ENCODE measurements at places on chromosomes 6 and 20.

DNA sequence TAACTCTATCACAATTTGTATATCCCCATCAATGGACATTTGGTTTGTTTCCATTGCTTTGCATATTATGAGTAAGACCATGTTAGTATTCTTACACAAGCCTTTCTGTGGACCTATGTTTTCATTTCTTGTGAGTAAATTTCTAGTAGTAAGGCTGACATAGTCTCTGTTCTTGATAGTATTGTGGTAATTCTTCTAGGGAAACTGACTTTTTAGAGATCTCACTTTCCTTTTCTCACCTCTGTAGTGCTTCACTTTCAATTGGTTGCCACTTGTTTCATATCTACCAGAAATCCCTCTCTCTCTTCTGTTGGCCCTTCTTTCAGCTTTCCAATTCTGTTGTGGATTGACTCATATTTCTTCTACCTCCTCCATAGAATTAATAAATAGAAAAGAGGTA is 8.5 kb downstream of the ISM1 start:
- DNase-seq: no peak
- no peaks in the 10 kb centered on the region for H3K36me3 ChIP-seq
- H3K27ac ChIP-seq: no peak overlapping the region
- H3K4me1 ChIP-seq: peaks cover 18% of the 10 kb centered on the region
- H3K27me3 ChIP-seq: no peaks in the 10 kb centered on the region

DNA sequence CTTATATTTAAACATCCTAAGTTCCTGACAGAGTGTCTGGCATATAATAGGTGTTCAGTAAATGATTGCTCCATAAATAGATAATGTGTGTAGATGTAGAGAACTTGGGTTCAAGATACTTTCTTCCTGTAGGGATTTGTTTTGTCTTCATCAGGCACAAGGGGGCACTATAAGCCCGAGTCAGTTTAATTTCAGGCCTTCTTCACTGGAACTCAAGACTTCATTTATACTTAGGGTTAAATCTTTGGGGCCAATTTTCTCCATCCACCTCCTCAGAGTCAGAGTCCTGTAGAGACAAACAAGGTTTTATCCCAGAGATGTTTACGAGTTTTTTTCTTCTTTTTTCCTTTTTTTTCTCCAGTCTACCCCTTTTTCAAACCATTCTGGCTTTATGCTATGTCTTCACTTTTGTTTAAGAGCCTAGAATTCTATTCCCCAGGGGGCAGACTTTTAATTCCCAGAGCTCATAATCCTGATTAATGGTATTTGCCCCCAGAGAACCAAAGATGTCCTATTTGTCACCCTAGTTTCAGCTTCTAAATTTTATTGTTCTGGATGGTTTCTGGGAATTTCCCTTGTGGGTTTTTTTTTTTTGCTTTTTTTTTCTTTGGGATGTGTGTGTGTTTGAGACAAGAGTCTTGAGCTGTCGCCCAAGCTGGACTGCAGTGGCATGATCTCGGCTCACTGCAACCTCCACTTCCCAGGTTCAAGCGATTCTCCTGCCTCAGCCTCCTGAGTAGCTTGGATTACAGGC is 88.4 kb downstream of the HFE start:
- peaks cover 17% of the 10 kb centered on the region for H3K4me1 ChIP-seq
- H3K36me3 ChIP-seq: no peaks in the 10 kb centered on the region
- no peak overlapping the region for H3K4me3 ChIP-seq
- no peak overlapping the region for H3K27ac ChIP-seq
- peak; percentile 70 for DNase-seq

DNA sequence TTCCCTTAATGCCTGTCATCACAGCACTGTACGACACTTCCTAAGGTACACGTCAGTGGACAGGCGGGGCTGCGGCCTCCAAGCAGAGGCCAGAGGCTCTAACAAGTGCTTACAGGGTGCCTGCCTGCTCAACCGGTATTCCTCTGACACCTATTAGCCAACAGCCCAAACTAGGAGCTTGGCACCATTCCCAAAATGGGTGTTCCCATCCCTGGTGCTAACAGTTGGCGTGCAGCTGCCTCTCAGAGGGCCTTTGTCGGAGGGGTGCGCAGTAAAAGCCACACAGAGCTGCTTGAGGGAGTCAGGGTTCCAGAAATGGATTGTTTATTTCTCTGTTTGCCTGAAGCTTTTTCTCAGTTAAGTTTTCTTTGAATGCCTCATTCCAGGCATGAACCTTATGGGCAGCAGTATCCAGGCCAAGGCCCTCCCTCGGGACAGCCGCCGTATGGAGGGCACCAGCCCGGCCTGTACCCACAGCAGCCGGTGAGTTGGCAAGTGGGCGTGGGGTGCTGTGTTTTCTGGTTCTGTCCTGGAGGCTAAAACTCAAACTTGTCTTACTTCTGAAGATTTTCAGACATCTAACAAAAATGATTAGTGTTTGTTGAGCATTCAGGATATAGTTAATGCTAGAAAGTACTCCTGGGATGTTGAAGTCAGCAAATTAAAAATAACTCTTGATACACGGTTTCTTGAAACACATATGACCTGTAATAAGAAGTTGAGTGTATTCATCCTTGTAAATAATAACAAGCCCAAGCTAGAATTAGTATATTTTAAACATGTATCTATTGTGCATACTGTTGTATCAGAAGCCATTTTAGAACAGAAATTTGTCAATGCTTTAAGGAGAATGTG is 124.7 kb downstream of the TMEM242 start:
- H3K4me3 ChIP-seq: no peak overlapping the region
- peaks cover 17% of the 10 kb centered on the region for H3K4me1 ChIP-seq
- H3K27ac ChIP-seq: no peak overlapping the region
- H3K27me3 ChIP-seq: no peaks in the 10 kb centered on the region
- H3K36me3 ChIP-seq: peaks cover 68% of the 10 kb centered on the region

DNA sequence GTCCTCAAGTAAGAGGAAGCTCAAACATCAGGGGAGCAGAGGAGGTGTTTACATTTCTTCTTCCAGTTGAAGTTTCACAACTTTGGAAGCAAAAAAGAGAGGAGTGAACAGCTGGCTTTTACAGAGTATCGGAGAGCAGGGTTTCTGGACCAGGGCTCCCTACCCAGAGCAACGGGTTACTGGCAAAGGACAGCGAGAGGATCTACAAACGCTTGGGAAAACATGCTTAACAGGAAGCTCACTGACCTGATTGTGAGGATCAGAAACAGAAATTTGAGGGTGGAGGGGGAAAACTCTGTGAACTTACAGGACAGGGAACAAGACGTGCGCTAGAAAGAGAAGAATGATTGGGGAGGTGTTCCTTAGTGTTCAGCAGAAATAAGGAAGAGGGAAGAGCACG is 85.7 kb upstream of the TAB2 start:
- H3K4me3 ChIP-seq: no peak overlapping the region
- peaks cover 35% of the 10 kb centered on the region for H3K4me1 ChIP-seq
- H3K36me3 ChIP-seq: no peaks in the 10 kb centered on the region
- no peak for DNase-seq
- H3K27ac ChIP-seq: no peak overlapping the region
- no peaks in the 10 kb centered on the region for H3K27me3 ChIP-seq

- peak; percentile 79 for DNase-seq
- peak overlapping the region; percentile 70 for H3K27ac ChIP-seq
- H3K27me3 ChIP-seq: no peaks in the 10 kb centered on the region
- peaks cover 2% of the 10 kb centered on the region for H3K36me3 ChIP-seq
- H3K4me1 ChIP-seq: peaks cover 89% of the 10 kb centered on the region
- peak overlapping the region; percentile 19 for H3K4me3 ChIP-seq
These were observed 108.7 kb downstream of the FYN start for GRCh38 chr6:111764238-111765175.

- H3K4me1 ChIP-seq: no peaks in the 10 kb centered on the region
- H3K27ac ChIP-seq: no peak overlapping the region
- H3K27me3 ChIP-seq: no peaks in the 10 kb centered on the region
These were observed 243.6 kb downstream of the TTLL2 start for GRCh38 chr6:167568407-167569024.

GRCh38 chr20:22274330-22274729 is 310.0 kb downstream of the FOXA2 start:
- H3K4me1 ChIP-seq: no peaks in the 10 kb centered on the region
- no peaks in the 10 kb centered on the region for H3K36me3 ChIP-seq
- H3K27me3 ChIP-seq: no peaks in the 10 kb centered on the region
- H3K4me3 ChIP-seq: no peak overlapping the region
- no peak for DNase-seq
- H3K27ac ChIP-seq: no peak overlapping the region

DNA sequence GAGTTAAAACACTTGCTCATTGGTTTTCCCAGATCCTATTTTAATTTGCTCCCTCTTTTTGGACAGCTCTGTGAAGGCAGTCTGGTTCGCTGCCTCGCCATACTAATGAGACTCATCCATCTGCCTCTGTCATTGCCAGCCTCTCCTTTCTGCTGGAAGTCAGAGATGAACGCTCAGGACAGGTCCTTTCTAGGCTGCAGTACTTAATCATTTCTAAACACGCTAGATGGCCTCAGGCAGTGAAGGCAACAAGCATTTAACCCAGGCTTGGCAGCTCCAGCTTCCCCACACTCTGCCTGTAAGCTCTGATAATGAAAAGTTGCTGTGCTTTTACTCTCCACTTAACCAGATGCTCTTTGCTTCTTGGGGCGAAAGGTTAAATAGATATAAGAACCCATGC is 286.7 kb upstream of the POU3F2 start:
- no peaks in the 10 kb centered on the region for H3K4me1 ChIP-seq
- no peak overlapping the region for H3K27ac ChIP-seq
- DNase-seq: no peak
- H3K36me3 ChIP-seq: no peaks in the 10 kb centered on the region
- no peak overlapping the region for H3K4me3 ChIP-seq
- H3K27me3 ChIP-seq: no peaks in the 10 kb centered on the region

DNA sequence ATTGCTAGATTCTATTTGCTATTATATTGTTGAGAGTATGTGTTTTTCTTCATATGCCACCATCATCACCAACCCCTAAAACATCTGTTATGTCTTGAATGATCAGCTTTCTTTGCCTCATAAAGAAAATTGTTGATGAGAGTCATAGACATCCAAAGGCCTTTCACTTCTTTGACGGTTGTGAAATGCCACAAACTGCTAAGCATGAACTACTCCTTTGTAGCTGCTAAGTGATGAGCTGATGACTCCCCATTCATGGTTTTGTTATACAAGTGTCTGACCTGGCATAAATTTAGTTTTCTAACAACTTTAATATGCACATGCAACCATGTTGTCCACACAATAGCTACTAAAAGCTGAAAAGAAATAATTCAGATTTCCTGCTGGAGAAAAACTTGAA is 684 bp upstream of the MED23 start:
- no peak overlapping the region for H3K27ac ChIP-seq
- no peak for DNase-seq
- no peaks in the 10 kb centered on the region for H3K27me3 ChIP-seq
- H3K36me3 ChIP-seq: peaks cover 16% of the 10 kb centered on the region

- H3K4me1 ChIP-seq: no peaks in the 10 kb centered on the region
- no peaks in the 10 kb centered on the region for H3K36me3 ChIP-seq
- H3K27ac ChIP-seq: no peak overlapping the region
- no peak overlapping the region for H3K4me3 ChIP-seq
- no peak for DNase-seq
These were observed 434.7 kb downstream of the PRKN start for GRCh38 chr6:162292915-162293314.

DNA sequence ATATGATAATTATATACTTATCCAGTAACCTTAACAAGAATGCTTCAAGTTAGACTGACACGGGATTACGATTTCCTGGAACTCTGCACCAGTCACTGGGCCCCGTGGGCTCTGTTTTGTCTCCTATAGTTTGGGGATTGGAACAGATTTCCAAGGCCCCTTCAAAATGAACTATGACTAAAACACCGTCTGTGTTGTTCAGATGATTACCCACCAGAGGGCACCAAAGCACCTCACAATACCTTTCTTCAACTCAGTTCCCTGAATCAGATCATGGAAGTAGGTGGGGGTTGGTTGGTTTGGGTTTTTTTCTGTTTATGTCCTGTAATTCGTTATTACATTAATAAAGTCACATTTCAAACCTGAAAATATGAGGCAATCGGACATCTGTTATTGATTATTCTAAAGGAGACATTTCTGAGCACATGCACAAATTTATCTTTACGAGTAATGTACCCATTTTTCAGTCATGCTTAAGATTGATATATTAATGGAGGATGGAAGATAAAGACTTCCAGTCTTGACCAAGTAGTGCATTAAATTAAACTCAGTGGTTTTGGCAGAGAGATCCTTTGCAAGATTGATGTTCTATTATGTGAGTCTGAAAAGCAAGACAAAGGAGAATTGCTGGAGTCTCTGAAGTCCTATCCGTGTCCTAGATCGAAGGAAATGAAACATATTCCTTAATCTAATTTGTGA is 112.0 kb upstream of the COL21A1 start:
- H3K36me3 ChIP-seq: no peaks in the 10 kb centered on the region
- H3K4me3 ChIP-seq: no peak overlapping the region
- H3K27ac ChIP-seq: no peak overlapping the region
- no peaks in the 10 kb centered on the region for H3K27me3 ChIP-seq
- H3K4me1 ChIP-seq: no peaks in the 10 kb centered on the region

DNA sequence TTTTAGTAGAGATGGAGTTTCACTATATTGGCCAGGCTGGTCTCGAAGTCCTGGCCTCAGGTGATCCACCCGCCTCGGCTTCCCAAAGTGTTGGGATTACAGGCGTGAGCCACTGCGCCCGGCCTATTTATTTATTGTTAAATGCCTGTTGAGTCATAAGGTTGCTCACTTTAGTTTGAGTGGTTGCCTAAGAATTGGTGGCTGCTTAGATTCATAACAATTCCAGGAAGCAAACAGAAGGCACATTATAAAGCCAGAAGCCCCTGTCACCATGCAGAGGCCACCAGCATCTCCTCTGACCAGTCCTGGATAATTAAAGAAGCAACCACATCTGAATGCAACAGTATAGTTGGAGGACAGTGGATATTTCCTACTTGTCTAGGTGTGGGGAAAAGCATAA is 24.0 kb upstream of the ARMH2 start:
- H3K27me3 ChIP-seq: no peaks in the 10 kb centered on the region
- peaks cover 5% of the 10 kb centered on the region for H3K4me1 ChIP-seq
- H3K4me3 ChIP-seq: no peak overlapping the region
- H3K36me3 ChIP-seq: peaks cover 99% of the 10 kb centered on the region
- DNase-seq: no peak

- no peaks in the 10 kb centered on the region for H3K4me1 ChIP-seq
- DNase-seq: no peak
- H3K4me3 ChIP-seq: no peak overlapping the region
- no peak overlapping the region for H3K27ac ChIP-seq
These were observed 195.8 kb upstream of the FUT9 start for GRCh38 chr6:95819939-95820338.

- peaks cover 6% of the 10 kb centered on the region for H3K36me3 ChIP-seq
- H3K27ac ChIP-seq: no peak overlapping the region
- H3K4me3 ChIP-seq: no peak overlapping the region
- DNase-seq: no peak
- H3K27me3 ChIP-seq: no peaks in the 10 kb centered on the region
- no peaks in the 10 kb centered on the region for H3K4me1 ChIP-seq
These were observed 71.3 kb downstream of the ARHGAP18 start for GRCh38 chr6:129638686-129639085.

- H3K27ac ChIP-seq: no peak overlapping the region
- DNase-seq: peak; percentile 55
- no peaks in the 10 kb centered on the region for H3K4me1 ChIP-seq
- no peaks in the 10 kb centered on the region for H3K36me3 ChIP-seq
These were observed 12.6 kb upstream of the ADA start for GRCh38 chr20:44664131-44664530.

GRCh38 chr6:23601811-23602345 is 524.1 kb upstream of the NRSN1 start:
- no peak overlapping the region for H3K27ac ChIP-seq
- no peak for DNase-seq
- no peaks in the 10 kb centered on the region for H3K27me3 ChIP-seq

Data from CD4-positive, alpha-beta T cell (primary cell).